Left ventricle myocardium inferior (tissue), 1 donor: ENCODE measurements at places on chromosomes 5 and 9. TPM values are rescaled to one million over a fixed set of nuclear protein-coding genes. Genes with fewer than 3 reads are reported as not detected.

NR2F1-AS1 gene
- 0.60 TPM for total RNA-seq

PPP3R2 gene
- total RNA-seq: not detected

CRB2 gene
- total RNA-seq: not detected

KIF24 gene
- total RNA-seq: 0.63 TPM

PCDHB9 gene
- 1.2 TPM for total RNA-seq

FOXD4L4 gene
- total RNA-seq: not detected

ITK gene
- total RNA-seq: 0.36 TPM

PCDHB13 gene
- total RNA-seq: 2.5 TPM

SH3RF2 gene
- 376 TPM for total RNA-seq

RNF183 gene
- not detected for total RNA-seq

ANKRD18A gene
- 2.6 TPM for total RNA-seq

HSPB3 gene
- 418 TPM for total RNA-seq

ZFR gene
- 60.3 TPM for total RNA-seq

ANKRD20A1 gene
- total RNA-seq: 1.5 TPM

SLC46A2 gene
- not detected for total RNA-seq

TMEM174 gene
- total RNA-seq: not detected

CDKN2B gene
- total RNA-seq: 0.82 TPM

CCDC107 gene
- total RNA-seq: 44.3 TPM

FOXE1 gene
- total RNA-seq: not detected

PROB1 gene
- total RNA-seq: 46.3 TPM

SAPCD2 gene
- total RNA-seq: 0.25 TPM

GAPVD1 gene
- total RNA-seq: 33.4 TPM

ACTBL2 gene
- total RNA-seq: not detected

NMUR2 gene
- not detected for total RNA-seq

PCDHGC5 gene
- 2.9 TPM for total RNA-seq
